ENCODE measurements at places on chromosomes 11 and 22. TPM values are rescaled to one million over a fixed set of nuclear protein-coding genes. Genes with fewer than 3 reads are reported as not detected.

PATE2 gene
- total RNA-seq, result not detected

DNA sequence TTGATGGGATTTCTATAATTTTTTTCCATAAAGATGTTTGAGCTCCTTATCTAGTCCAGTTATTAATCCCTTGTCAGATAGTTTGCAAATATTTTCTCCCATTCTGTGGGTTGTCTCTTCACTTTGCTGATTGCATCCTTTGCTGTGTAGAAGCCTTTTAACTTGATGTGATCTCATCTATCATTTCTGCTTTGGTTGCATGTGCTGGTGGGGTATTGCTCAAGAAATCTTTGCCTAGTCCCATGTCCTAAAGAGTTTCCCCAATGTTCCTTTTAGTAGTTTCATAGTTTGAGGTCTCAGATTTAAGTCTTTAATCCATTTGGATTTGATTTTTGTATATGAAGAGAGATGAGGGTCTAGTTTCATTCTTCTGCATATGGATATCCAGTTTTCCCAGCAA, 1.7 kb upstream of the IL2RB start:
- H3K27ac ChIP-seq, result no peak overlapping the region
- no peaks in the 10 kb centered on the region for H3K27me3 ChIP-seq
- peaks cover 54% of the 10 kb centered on the region for H3K36me3 ChIP-seq

FGF3 gene
- total RNA-seq, result not detected

MTFP1 gene
- 73.4 TPM for total RNA-seq

KRTAP5-10 gene
- not detected for total RNA-seq

TEX12 gene
- not detected for total RNA-seq

OR5P2 gene
- total RNA-seq, result not detected

- peaks cover 2% of the 10 kb centered on the region for H3K36me3 ChIP-seq
- H3K4me3 ChIP-seq, result no peak overlapping the region
- no peaks in the 10 kb centered on the region for H3K4me1 ChIP-seq
Observed at GRCh38 chr11:45617871-45618601, 47.4 kb downstream of the CHST1 start.

SAA2 gene
- not detected for total RNA-seq

- no peak overlapping the region for H3K27ac ChIP-seq
- no peaks in the 10 kb centered on the region for H3K4me1 ChIP-seq
- DNase-seq, result no peak
- H3K36me3 ChIP-seq, result no peaks in the 10 kb centered on the region
- no peaks in the 10 kb centered on the region for H3K27me3 ChIP-seq
- H3K4me3 ChIP-seq, result no peak overlapping the region
Observed at GRCh38 chr11:68399916-68400315, 60.6 kb upstream of the PPP6R3 start.

GRCh38 chr11:17766590-17766989, 32.0 kb downstream of the KCNC1 start:
- no peaks in the 10 kb centered on the region for H3K36me3 ChIP-seq
- no peaks in the 10 kb centered on the region for H3K4me1 ChIP-seq
- no peak overlapping the region for H3K27ac ChIP-seq
- no peaks in the 10 kb centered on the region for H3K27me3 ChIP-seq
- no peak for DNase-seq

DNA sequence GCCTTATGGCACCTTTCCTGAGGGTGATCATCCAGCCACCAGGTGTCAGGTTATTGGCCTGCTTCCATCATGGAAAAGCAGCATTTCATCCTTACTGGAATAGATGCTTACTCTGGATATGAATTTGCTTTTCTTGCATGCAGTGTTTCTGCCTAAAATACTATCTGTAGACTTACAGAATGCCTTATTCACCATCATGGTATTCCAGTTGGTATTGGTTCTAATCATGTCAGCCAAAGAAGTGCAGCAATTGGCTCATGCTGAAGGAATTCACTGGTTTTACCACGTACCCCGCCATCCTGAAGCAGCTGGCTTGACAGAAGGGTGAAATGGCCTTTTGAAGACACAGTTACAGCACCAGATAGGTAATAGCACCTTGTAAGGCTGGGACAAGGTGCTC, 194.2 kb downstream of the AASDHPPT start:
- H3K4me1 ChIP-seq, result no peaks in the 10 kb centered on the region
- no peak for DNase-seq
- H3K4me3 ChIP-seq, result no peak overlapping the region

TRIM48 gene
- total RNA-seq, result not detected

- no peak for DNase-seq
- peaks cover 21% of the 10 kb centered on the region for H3K27me3 ChIP-seq
- no peak overlapping the region for H3K27ac ChIP-seq
- peaks cover 3% of the 10 kb centered on the region for H3K36me3 ChIP-seq
- peaks cover 14% of the 10 kb centered on the region for H3K4me1 ChIP-seq
Observed at GRCh38 chr11:69840371-69841169, 21.4 kb upstream of the FGF3 start.

LRRC10B gene
- not detected for total RNA-seq

C11orf86 gene
- not detected for total RNA-seq

PRR5L gene
- 11.1 TPM for total RNA-seq

GRCh38 chr11:58998480-58999290, 59.4 kb downstream of the GLYATL1 start:
- no peak overlapping the region for H3K4me3 ChIP-seq
- no peak for DNase-seq
- no peaks in the 10 kb centered on the region for H3K36me3 ChIP-seq
- peaks cover 18% of the 10 kb centered on the region for H3K27me3 ChIP-seq
- H3K4me1 ChIP-seq, result no peaks in the 10 kb centered on the region
- no peak overlapping the region for H3K27ac ChIP-seq

SOX10 gene
- total RNA-seq, result not detected

SERHL2 gene
- total RNA-seq, result 3.5 TPM

DNA sequence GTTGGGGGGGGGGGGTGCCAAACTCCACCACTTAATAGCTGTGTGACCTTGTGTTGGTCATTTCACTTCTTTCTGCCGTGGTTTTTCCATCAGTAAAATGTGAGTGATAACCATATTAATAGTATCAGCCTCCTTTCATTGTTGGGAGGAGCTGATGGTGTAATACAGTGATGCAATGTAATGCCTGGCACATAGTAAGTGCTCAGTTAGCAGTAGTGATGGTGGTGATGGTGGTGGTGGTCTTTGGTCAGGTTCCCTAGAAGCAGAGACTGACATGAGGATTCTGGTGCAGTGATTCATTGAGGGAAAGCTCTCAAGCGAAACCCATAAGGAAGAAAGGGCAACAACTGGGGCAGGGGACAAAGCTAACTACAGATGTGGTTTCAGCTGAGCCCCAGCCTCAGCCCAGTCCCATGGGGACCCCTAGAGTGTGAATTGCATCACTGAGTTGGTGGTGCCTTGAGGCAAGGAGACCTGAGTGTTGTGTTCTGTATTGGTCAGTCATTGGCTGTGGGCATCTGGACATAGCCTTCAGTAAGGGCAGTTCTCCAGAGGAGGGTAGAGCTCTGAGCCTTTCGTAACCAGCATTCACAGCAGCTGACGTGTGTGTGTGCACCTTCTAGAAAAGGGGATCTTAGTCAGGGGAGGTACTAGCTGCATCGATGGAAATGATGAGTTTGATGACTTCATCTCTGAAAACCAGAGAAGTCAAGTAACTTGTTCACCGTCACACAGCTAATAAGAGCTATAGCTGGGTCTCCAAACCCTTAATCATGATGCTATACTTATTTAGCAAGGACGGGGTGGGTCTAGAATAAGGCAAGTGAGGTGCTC, 93.6 kb upstream of the CRYBB3 start:
- no peak overlapping the region for H3K4me3 ChIP-seq
- H3K27ac ChIP-seq, result no peak overlapping the region
- no peaks in the 10 kb centered on the region for H3K27me3 ChIP-seq

GRCh38 chr11:114031967-114032320, 27.6 kb upstream of the ZBTB16 start:
- H3K4me1 ChIP-seq, result peaks cover 3% of the 10 kb centered on the region
- no peak overlapping the region for H3K4me3 ChIP-seq
- no peak for DNase-seq

All from activated CD8-positive, alpha-beta memory T cell treated with anti-CD3 and anti-CD28 coated beads, Interleukin-2, amount 10 ng/mL, durations not matched to agents 7 days and 5 days (primary cell).